ENCODE measurements at places on chromosomes 1 and 21.

DNA sequence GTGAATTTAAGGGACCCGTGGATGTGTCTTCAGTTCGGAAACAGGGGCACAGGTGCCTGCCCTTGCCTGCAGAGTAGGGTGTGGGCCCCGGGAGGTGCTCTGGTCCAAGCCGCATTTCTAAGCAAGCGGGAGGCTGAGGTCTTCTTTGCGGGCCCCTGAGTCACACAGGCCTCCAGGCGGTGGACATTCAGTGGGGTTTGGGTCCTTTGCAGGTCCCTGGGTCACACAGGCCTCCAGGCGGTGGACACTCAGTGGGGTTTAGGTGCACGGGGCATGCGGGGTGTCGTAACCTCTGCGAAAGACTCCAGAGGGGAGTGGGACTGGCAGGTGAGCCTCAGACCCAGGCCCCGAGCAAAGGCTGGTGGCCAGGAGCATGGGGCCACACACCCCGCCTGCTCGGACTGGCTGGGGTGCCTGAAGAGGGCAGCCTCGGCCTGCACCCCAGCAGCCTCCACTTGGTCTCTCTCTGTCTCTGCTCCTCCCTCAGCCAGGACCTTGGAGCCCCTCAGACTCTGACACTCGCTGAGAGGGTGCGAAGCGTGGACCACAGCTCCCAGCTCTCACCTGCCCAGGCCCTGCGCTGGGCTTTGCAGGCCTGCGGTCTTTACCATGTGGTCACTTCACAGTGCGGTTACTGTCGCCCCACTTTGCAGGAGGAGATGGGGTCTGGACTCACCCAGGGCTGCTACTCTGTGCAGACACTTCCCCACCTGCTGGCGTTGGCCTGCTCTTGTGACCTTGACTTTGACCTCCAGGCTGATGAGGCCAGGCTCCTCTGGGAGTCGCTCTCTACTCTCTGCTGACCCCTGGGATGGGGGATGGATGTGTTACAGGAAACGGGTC is 6.0 kb upstream of the AGPAT3 start:
- DNase-seq = no peak

DNA sequence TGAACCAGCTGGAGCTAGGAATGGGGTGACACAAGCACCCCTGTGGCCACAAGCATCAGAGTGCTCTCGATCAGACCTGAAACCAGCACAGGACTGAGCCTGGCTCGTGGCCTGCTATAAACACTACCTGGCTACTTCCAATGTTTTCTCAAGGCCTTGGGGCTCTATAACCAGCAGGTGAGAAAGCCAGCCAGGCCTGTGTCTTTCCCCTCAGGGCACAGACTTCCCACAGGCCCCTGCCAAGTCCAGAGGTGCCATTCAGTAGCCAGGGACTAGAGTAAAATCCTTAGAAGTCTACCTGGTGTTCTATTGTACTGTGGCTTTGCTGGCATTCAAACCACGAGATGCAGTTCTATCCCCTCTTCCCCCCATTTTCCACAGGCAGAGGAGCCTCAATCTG is 22.6 kb downstream of the OR2G3 start:
- no peak for DNase-seq

- no peak for DNase-seq
These were observed 64.4 kb downstream of the MACF1 start for GRCh38 chr1:39268906-39269305.

DNA sequence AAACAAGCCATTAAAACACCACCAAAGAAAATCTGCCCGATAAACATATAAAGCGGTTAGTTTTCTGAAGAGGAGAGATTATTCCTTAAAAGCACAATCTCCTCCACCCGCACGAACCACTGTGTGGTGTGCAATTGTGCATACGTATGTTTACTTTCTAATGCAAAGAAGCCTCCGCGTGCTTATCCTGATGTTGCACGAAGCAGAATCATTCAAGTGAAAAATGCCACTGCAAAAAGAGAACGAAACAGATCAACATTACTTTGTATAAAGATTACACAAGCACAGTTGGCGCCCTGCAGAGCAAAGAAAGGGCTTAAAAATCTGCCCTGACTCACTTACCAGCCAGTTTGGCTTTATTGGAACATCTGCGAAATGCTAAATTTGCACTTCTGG is 166.8 kb downstream of the ZNF281 start:
- no peak for DNase-seq

DNA sequence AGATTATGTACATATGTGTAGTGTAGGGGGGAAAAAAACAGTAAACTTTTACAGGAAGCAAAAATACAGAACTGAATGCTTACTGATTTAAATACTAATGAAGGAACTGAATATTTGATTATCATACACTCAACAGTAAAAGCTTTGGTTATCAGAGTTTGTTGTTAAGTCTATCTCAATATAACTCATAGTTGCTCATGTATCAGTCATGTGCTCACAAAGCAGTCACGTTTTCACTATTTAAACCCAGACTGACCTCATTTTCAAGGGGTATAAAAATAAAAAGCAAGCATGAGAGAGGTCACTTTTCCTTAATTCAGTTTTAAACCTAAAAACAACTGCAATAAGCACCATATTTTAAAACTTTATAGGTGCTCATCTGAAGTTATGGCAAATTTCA is 6.9 kb upstream of the NRAS start:
- DNase-seq = no peak

- no peak for DNase-seq
These were observed 30.0 kb downstream of the PRKACB start for GRCh38 chr1:84174051-84174556.

GRCh38 chr1:165896277-165896676 is 68.9 kb downstream of the UCK2 start:
- no peak for DNase-seq

DNA sequence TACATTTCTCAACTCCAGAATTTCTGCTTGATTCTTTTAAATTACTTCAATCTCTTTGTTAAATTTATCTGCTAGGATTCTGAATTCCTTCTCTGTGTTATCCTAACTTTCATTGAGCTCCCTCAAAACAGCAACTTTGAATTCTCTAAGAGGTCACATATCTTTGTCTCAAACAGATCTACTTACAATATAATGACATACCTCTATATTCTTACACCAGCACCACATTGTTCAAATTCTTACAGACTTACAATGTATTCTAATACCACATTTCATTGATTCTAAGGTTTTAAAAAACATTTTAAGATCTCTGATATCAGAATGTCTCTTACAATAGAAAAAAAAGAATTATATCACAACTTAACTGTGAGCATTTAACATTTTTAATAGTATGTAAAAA is 77.4 kb downstream of the DIRAS3 start:
- no peak for DNase-seq

- DNase-seq = no peak
These were observed 51.8 kb downstream of the COQ8A start for GRCh38 chr1:226991920-226992319.

GRCh38 chr1:198174297-198174696 is 17.5 kb downstream of the NEK7 start:
- no peak for DNase-seq

- no peak for DNase-seq
These were observed 346.2 kb upstream of the LYPLAL1 start for GRCh38 chr1:218827486-218827885.

DNA sequence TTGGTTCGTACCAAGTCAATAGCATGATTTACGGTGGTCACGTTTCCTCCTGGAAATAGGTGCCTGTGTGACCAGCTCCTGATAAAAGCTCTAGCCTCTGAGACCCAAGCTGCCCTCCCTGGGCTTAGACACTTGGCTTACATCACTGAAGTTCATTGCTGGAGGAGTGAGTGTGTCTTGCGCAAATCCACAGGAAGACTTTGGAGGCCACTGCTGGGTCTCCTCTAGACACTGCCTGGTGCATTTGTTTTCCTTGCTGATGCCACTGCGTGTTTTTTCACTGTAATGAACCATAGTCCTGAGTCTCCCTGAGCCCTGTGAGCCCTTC is 230.6 kb downstream of the DSCAM start:
- DNase-seq = no peak

DNA sequence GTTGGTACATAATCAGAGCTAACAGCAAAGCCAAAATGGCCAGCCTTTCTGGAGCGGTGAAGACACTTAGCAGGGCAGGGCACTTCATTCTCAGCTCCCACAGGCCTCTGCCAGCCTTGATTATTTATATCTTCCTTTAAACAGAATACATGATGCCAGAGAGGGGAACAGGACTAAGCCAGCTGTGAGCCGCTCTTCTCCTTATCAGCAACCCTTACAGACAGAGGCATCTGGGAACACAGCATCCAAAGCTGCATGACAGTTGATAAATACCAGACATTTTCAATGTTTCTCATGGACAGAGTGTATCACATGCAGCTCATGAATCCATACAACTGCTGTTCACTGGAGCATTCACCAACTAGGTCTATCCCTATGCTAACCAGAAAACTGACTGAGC is 29.1 kb downstream of the DNAJC11 start:
- no peak for DNase-seq

DNA sequence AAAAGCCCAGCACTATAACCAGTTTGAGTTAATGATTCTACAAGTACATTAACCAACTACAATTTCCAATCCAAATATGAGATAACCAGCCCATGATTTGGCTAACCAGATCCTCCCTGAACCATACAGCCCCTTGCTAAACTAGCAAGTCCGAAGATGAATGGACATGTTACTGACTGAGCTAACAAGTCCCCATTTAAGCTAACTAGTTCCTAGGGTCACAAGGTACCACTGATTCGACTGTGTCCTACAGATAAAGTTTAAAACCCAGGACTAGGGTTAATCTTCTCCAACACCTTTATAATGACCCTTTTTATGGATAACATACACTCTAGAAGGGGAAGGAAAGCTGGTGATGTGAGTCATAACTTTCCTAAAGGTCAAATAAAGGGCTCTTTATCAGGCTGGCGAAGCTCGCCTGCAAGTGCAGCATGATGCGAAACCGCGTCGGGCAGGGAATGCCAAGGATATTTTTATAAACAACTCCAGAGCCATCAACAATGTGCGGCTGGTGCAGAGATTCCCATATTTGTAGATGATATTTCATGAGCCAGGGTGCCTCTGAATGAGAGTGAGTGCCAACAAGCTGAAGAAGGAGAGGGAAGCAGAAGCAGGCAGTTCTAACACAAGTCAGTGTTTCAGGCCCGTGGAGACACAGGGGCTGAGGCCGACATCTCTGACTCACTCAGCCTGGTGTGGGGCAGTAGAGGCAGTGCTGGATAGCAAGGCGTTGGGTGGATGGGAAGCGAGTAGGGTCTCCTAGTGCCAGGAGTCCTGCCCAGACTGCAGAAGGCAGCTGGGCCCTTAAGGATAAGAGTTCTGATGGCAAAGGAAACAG is 75.6 kb upstream of the ROR1 start:
- no peak for DNase-seq

- no peak for DNase-seq
These were observed 624 bp downstream of the SLC41A1 start for GRCh38 chr1:205812271-205812877.

DNA sequence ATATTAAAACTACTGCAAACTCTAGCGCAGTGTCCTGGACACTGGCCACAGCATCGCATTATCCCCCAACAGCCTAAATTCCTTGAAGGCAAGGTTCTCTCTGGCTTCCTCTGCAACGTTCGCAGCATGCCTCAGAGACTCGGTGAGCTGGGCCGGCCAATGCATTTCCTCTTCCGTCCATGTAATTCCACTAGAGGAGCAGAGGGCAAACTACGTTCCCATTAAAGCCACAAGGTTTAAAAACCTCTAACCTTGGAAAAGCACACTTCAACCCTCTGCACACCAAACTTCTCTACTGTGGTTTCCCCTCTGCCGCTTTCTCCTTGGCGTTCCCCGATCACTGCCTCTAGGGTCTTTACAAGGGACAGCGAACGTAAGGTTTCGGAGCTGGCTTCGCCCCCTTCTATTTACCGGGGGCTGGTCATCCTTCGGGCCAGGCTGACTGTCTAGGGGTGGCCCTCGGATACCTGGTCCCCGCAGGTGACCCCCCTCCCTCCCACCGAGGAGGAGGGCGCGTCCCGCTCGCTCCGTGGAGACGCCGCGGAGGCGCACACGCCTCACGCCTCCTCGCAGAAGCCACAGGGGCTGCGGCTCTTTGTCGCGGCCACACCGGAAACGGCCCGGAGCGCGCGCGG is 456 bp upstream of the SMYD2 start:
- DNase-seq = no peak

DNA sequence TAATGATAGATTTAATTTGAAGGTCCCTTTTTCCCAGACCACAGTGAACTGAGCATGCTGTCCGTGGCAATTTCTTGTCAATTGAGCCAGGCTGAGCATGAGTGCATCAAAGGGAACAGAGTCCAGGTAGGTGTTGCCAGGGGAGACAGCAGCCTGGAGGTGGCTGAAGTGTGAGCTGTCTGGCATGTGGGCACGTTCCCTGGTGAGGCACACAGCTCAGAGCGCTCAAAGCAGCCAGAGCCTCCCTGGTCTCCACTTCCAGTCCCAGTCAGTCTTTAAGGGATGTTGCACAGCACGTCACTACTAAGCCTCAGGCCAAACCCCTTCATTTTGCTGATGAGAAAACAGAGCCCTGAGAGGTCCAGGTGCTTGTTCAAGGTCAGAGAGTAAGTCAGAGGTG is 251.4 kb downstream of the MATN1 start:
- DNase-seq = no peak

GRCh38 chr1:36456391-36456928 is 6.2 kb upstream of the OSCP1 start:
- DNase-seq = no peak

- no peak for DNase-seq
These were observed 79.2 kb downstream of the CD34 start for GRCh38 chr1:207831517-207832327.

DNA sequence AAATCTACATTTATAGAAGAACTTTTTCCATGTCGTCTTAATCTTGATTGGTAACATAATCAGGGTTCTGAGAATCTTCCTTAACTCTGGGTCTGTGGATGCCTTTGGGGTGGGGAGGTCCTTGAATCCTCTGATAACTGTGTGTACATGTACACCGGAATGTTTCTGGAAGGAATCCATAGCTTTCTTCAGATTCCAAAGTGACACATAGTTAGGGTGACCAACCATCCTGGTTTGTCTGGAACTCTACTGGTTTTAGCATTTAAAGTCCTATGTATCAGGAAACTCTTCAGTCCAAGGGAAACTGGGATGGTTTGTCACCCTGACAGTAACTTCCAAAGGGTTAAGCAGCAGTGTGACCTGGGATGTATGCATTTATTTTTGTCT is 16.8 kb downstream of the STRIP1 start:
- no peak for DNase-seq

- DNase-seq = no peak
These were observed 13.3 kb downstream of the GCSAML start for GRCh38 chr1:247562198-247562597.

- no peak for DNase-seq
These were observed 55.1 kb downstream of the RBM11 start for GRCh38 chr21:14271053-14271452.

GRCh38 chr1:108955881-108956280 is 7.4 kb downstream of the CLCC1 start:
- no peak for DNase-seq

DNA sequence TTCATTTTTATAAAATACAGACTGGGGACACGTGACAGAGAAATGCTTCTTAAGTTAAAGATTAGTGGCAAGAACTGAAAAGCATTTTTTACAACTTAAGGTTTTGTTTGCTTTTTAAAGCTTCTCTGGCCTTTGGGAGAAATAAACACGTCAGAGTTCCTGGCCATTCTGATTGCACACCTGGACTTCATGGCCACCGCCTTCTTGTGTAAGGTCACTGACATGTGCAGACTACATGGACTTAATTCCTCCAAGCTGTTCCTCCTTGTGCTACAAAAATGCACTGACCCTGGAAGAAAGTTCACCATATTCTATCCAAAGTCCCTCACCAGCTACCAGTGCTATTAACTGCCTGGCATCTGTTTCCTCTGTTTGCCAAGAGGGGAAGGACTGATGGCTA is 56.1 kb downstream of the GADD45A start:
- DNase-seq = no peak
